ENCODE measurements at places on chromosomes 1 and 21.

GRCh38 chr21:33026443-33026858, 716 bp downstream of the OLIG2 start:
- no peak for DNase-seq
- H3K27ac ChIP-seq, result no peak overlapping the region
- no peaks in the 10 kb centered on the region for H3K4me1 ChIP-seq
- peaks cover 100% of the 10 kb centered on the region for H3K27me3 ChIP-seq

DNA sequence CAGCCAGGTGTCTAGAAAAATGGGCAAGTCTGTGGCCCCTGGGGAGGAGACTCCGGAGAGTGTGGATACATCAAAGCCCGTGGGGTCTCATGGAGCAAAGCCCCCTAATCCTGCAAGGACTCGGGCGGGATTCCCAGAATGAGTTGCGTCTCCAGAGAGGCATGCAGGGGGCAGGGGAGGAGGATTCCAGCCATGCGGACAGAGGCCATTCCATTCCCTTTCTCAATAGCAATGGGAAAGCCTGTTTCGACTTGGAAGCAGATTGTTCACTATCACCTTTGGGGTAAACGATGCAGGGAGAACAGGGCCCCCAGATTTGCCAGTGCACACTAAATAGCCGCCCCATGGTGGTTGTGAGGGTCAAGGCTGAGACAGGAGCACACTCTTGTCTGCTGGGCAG, 15.4 kb upstream of the PRDM15 start:
- no peaks in the 10 kb centered on the region for H3K27me3 ChIP-seq
- H3K4me3 ChIP-seq, result no peak overlapping the region
- peaks cover 8% of the 10 kb centered on the region for H3K36me3 ChIP-seq
- no peak overlapping the region for H3K27ac ChIP-seq
- peaks cover 4% of the 10 kb centered on the region for H3K4me1 ChIP-seq
- DNase-seq, result no peak

DNA sequence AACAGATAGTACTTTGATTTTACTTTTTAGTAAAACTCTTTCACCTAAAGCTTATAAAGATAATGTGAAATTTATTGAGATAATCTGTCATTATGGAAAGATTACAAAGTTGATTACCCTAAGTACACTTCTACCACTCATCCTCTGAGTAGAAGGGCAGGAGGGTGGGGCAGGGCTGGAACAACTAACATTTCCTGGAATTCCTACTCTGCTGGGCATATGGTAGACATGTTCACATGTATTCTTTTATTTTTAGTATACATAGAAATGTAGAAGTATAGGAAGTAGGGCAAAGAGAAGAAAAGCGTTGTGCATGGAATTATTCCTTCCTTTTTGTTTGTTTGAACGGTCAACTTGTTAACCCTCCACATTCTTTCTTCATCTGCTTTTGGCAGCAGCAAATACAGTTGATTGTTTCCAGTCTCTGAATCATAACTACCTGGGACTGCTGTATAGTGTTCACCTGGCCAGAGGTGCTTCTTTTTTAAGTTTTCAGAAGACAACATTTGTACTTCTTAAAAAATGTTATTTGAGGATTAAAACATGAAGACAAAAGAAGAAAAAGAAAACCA, 85.1 kb downstream of the POU2F1 start:
- H3K27ac ChIP-seq, result peak overlapping the region; percentile 33
- peaks cover 11% of the 10 kb centered on the region for H3K4me1 ChIP-seq
- H3K4me3 ChIP-seq, result no peak overlapping the region
- DNase-seq, result no peak
- no peaks in the 10 kb centered on the region for H3K36me3 ChIP-seq

GRCh38 chr1:47906527-47907176, 90.5 kb downstream of the TRABD2B start:
- no peak for DNase-seq
- no peak overlapping the region for H3K4me3 ChIP-seq
- H3K27ac ChIP-seq, result no peak overlapping the region
- H3K27me3 ChIP-seq, result no peaks in the 10 kb centered on the region

GRCh38 chr1:192766876-192767275, 42.0 kb upstream of the RGS2 start:
- no peak for DNase-seq
- no peak overlapping the region for H3K4me3 ChIP-seq
- no peaks in the 10 kb centered on the region for H3K27me3 ChIP-seq
- H3K36me3 ChIP-seq, result no peaks in the 10 kb centered on the region
- H3K4me1 ChIP-seq, result no peaks in the 10 kb centered on the region

GRCh38 chr1:55286856-55287602, 71.9 kb upstream of the USP24 start:
- no peaks in the 10 kb centered on the region for H3K36me3 ChIP-seq
- no peak overlapping the region for H3K27ac ChIP-seq
- no peak overlapping the region for H3K4me3 ChIP-seq
- peaks cover 3% of the 10 kb centered on the region for H3K4me1 ChIP-seq

DNA sequence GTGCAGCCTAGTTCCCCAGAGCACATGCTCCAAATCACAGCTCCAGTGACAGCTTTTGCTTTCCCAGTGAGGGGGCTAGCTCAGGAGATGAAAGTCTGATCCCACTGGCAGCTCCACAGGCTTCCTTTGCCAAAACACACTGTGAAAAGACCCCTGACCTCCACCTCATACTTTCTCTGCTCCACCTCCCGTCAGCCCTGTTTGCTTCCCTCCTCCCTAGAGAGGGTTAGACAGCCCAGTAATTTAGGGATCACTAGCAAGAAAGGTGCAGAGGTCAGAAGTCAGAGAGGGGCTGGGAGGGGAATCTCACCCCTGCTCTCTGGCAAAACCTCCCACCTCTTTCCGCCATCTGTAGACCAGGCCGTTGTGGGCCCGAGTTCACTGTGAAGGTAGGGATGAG, 62.8 kb downstream of the PLXNA2 start:
- no peaks in the 10 kb centered on the region for H3K36me3 ChIP-seq
- H3K27me3 ChIP-seq, result no peaks in the 10 kb centered on the region
- DNase-seq, result no peak
- no peak overlapping the region for H3K27ac ChIP-seq
- H3K4me1 ChIP-seq, result peaks cover 33% of the 10 kb centered on the region

DNA sequence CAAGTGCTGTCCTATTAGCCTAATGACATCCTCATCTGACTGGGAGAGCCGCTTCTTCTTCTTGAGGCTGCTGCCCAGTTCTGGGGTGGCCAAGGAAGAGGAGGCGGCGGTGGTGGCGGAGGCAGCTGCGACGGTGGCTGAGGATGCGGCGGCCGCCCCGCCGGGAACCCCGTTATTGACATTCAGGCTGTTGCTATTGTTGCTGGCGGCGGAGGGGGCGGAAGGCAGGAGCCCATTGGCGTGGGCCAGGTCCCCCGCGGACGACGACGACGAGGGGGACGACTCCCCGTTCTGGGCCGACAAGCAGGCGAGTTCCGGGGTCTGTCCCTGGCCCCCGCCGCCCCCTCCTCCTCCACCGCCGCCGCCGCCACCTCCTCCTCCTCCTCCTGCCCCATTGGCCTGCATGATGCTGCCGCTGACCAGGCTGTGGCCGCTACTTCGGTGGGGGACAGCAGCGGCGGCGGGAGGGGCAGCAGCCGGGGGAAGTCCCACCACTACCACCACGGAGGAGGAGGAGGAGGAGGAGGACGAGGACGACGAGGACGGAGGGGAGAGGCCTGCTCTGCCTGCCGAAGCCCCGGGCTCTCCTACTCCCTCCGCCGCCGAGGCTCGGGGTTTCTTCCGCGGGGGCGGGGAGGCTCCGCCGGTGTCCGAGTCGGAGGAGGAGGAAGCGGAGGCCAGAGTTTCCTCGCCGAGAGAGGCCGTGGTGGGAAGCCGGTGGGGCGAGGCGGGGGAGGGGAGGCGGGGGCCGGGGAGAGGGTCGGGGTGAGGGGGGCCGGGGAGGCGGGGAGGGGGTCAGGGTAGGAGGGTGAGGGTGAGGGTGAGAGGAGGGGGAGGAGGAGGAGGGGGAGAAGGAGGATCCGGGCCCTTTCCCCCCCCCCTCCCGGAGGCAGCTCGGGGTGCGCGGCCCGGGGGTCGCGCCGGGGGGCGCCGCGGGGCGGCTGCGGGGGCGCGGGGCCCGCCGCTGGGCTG, 610 bp downstream of the WDR26 start:
- peak overlapping the region; percentile 57 for H3K4me3 ChIP-seq
- no peaks in the 10 kb centered on the region for H3K27me3 ChIP-seq
- H3K4me1 ChIP-seq, result peaks cover 18% of the 10 kb centered on the region

DNA sequence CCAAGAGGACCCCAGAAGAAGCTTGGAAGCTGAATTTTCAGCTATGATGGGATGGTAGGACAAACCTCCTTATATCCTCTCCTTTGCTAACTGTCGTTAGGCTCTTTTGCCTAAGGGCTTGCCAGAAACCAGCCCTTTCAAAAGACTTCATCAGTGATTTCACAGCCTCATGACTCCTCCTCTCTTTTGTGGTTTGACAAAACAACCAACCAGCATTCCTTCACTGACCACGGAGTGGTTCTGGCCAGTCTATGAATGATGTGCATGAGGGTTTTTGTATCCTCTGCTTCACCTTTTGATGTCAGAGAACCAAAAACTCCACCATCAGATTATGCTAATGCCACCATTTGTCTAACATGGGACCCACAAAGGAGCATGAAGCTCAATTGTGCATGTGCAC, 116.9 kb upstream of the COA6 start:
- H3K27ac ChIP-seq, result no peak overlapping the region
- peaks cover 12% of the 10 kb centered on the region for H3K4me1 ChIP-seq
- H3K4me3 ChIP-seq, result no peak overlapping the region

- DNase-seq, result no peak
- H3K4me3 ChIP-seq, result no peak overlapping the region
- no peaks in the 10 kb centered on the region for H3K27me3 ChIP-seq
- peaks cover 18% of the 10 kb centered on the region for H3K36me3 ChIP-seq
These were observed 16.9 kb downstream of the AGO1 start for GRCh38 chr1:35899941-35900340.

DNA sequence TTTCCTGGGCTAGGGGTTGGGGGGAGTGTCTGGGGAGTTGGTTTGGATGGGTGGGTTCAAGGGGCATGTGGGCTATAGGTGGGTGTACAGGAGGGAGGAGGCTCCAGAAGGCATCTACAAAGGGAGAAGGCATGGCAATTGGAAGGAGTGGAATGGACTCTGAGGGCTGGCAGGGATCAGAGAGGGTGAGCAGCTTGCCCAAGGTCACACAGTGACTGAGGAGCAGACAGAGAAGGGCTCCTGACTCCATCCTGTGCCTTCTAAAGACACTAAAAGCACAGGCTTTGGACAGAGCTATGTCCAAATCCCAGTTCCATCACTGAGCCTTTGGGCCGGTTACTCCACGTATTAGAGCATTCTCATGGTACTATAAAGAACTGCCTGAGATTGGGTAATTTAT, 151.8 kb downstream of the PTPRU start:
- no peak for DNase-seq
- no peak overlapping the region for H3K4me3 ChIP-seq
- H3K27ac ChIP-seq, result no peak overlapping the region
- no peaks in the 10 kb centered on the region for H3K36me3 ChIP-seq
- no peaks in the 10 kb centered on the region for H3K27me3 ChIP-seq
- peaks cover 7% of the 10 kb centered on the region for H3K4me1 ChIP-seq

GRCh38 chr1:147700042-147701006, 30.0 kb upstream of the ACP6 start:
- no peak for DNase-seq
- H3K36me3 ChIP-seq, result no peaks in the 10 kb centered on the region
- no peaks in the 10 kb centered on the region for H3K27me3 ChIP-seq
- H3K27ac ChIP-seq, result no peak overlapping the region
- no peaks in the 10 kb centered on the region for H3K4me1 ChIP-seq

GRCh38 chr1:15436881-15437442, 1.3 kb upstream of the CTRC start:
- no peaks in the 10 kb centered on the region for H3K27me3 ChIP-seq
- no peak overlapping the region for H3K4me3 ChIP-seq
- no peak overlapping the region for H3K27ac ChIP-seq
- DNase-seq, result no peak

DNA sequence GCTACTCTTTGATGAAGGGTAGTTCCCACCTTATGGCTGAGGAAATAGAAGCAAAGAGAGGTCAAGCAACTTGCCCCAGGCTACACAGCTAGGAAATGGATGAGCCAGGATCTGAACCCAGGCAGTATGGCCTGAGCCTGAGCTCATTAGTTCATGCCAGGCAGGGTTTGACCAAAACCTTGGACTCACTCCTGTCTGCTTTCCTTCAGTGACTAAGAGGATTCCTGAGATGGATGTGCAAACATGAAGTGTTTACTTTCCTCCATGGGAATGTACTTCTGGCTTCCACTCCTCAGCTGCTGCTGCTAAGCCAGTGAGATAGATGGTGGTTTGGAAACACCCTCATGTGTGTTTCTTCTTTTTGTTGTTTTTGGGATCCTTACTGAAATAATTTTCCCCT, 35.1 kb upstream of the ERRFI1 start:
- H3K4me3 ChIP-seq, result no peak overlapping the region
- peak overlapping the region; percentile 95 for H3K27ac ChIP-seq
- H3K27me3 ChIP-seq, result no peaks in the 10 kb centered on the region
- H3K4me1 ChIP-seq, result peaks cover 39% of the 10 kb centered on the region
- no peaks in the 10 kb centered on the region for H3K36me3 ChIP-seq

DNA sequence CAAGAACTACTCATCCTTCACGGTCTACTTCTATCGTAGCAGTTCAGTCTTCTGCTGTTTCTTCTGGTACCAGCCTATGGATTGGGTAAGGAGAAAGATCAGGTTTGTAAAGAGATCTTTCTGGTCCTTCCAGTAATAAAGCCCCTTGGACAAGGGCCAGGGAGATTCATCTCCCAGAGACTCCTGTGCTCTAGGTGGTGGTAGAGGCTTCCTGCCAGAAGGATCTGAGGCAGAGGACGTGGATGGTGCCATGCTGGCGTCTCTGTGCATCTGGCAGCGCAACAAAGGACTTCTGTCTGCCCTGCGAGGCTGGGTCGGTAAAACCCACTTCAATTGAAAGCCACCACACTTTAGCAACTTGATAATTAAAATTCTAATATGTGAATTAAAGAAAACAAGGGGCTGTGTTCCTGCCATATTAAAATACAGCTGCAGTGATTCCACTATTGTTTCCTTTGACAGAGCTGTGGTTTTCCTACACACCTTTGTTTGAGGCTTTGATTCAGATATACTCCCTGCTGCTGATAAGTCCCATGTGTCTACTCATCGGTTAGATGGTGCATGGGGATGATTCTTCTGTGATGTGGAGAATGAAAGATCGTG, 73.6 kb downstream of the ROR1 start:
- H3K27me3 ChIP-seq, result no peaks in the 10 kb centered on the region
- H3K4me3 ChIP-seq, result no peak overlapping the region
- no peak overlapping the region for H3K27ac ChIP-seq
- H3K4me1 ChIP-seq, result no peaks in the 10 kb centered on the region

DNA sequence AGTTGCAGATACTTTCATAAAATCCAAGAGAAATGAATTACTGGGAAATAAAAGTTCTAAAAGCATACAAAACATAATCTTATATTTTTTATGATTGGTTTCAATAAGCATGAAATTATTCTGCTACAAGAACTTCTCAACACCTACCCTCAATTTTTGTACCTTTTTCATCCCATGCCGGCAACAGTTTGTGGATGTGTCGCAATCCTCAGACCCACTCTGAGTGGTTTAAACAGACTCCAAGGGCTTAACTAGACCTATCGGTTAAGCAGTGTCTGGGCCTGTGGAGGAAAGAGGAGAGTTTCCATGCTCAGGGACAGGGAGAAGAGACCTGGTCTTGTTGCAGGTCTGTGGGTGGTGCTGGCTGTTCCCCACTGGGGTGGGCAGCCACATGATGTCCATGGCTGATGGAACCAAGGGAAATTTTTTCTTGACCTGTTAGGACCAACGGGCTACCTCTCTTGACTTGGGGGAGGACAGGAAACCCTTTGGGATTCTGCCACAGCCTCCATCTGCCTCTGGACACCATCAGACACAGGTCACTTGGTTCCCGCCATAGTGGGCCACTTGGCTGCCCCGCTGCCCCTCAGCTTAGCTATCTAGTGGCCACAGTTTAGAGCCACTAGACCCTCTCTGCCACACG, 81.1 kb upstream of the CLDN14 start:
- H3K27me3 ChIP-seq, result no peaks in the 10 kb centered on the region
- H3K27ac ChIP-seq, result no peak overlapping the region
- no peak for DNase-seq

GRCh38 chr1:160192234-160192633, 1.9 kb downstream of the CASQ1 start:
- DNase-seq, result no peak
- H3K4me3 ChIP-seq, result no peak overlapping the region
- H3K36me3 ChIP-seq, result no peaks in the 10 kb centered on the region
- H3K27ac ChIP-seq, result no peak overlapping the region

Data from RWPE2 (cell line).